Inflammatory macrophage treated with lipopolysaccharide for 1 hour (primary cell): ENCODE measurements at places on chromosomes 16 and 17.

GRCh38 chr16:28498666-28499381 lies 4.4 kb downstream of the APOBR start:
- no peak for DNase-seq

GRCh38 chr16:88472069-88472468 lies 19.0 kb downstream of the ZFPM1 start:
- no peak for DNase-seq

DNA sequence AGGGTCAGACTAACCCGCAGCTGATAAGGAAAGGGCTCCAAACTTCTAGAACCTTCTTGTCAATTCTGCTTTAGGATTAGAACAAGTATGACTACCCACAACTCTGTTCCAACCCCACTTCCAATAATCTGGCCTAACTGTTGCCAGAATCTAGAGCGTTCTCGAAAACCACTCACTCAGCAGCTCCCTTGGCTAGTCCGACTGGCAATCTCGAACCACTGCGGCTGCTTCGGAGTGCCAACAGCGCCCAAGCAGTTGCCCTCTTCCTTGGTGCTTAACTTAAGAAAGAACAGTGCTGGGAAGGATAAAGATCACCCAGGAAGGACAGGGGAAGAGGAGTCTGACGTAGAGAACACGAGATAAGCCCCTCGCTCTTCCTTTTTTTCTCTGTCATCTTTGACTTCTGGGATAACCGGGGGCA lies 818 bp downstream of the DNAJC7 start:
- peak; percentile 38 for DNase-seq

DNA sequence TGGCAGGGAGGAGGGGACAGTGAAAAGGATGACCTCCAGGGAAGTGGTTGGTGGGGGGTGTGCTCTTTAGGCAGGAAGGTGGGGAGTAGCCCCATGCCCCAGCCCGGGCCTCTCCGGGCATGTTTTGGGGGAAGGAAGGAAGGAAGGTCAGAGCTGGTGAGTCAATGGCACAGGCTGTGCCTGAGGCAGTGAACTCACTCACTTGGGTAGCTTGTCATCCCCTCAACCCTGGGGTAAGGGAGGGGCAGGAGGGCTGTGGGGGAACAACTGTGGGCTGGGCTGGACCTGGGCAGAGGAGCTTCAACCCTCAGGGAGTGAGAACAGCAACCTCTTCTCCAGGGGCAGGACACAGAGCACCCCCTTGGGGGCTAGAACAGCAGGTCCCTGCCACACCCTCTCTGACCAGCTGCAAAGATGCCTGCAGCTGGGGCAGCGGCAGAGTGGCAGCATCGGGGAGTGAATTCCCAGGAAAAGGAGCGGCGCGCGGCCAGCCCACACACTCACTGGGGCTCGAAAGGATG lies 6.3 kb downstream of the CSF3 start:
- no peak for DNase-seq

DNA sequence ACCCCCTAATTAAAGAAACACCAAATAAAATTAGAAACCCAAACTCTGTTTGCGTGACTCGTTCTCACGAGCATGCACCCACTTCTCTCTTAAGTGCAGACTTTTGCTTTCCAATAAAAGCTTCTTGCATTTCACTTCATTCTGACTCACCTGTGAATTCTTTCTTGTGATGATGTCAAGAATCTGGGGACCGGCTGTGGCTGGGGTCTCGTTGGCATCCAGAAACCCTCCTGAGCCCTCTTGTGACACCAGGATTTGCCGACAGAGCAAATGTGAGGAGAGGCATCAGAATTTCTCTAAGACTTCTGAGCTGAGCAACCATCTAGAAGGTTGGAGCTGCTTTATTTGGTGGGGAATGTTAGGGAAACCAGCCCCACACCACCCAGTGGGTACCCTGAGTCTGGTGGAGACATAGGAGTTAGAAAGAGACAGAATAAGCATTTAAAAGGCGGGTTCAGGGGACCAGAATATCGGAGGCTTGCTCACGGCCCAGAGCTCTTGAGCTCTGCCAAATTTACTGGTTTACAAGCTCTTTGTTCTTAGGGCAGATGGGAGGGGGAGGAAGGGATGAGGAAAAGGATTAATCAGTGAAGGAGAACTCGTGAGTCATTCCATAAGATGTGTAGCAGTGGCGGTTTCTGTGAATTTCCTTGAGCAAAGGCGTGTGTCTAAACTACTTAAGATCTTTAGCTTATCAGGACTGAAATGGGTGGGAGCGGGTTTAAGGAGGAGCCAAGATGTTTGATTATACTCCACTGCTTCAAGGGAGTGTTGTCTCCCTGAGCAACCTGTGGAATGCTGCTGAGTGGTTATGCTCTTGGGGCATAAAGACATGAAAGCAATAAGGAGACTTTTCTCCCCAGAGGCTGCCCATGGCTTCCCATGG lies 24.2 kb upstream of the TMC5 start:
- DNase-seq: no peak

DNA sequence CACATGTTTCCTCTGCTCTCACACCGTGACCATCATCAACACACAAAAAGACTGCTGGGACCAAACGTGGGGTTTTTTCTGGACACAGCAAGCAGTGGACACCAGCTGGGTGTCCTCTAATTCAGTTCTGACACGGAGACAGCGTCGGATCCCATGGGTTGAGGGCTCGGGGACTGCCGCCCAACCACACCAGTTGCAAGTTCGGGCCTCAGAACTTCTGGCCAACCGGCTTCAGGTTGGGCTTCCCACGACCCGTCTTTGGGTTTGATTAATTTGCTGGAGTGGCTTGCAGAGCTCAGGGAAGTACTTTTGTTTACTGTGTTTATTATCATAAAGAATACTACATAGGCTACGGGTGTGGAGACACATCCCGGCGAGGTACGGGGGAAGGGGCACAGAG lies 97.8 kb downstream of the BANP start:
- DNase-seq: no peak

GRCh38 chr17:82781894-82782274 lies 30.0 kb downstream of the TBCD start:
- peak; percentile 92 for DNase-seq

DNA sequence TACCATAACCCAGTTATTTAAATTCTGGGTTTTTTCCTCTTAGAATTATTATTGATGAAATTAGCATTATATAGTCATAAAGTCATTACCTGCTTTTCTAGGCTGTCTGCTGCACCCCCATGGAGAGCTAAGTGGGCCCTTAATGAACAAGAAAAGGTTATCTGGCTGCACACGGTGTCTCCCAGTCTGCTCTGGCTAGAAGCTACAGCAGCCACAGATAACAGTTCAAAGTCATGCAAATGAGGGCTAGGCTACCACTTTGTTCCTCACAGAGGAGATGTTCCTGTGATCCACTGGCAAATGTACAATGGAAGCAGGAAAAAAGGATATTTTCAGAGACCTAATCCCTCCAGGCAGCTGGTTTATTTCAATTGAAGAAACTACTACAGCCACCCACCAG lies 112.1 kb downstream of the SNX11 start:
- no peak for DNase-seq

- DNase-seq: peak; percentile 25
Measured at GRCh38 chr16:57648125-57648524, 19.7 kb downstream of the ADGRG1 start.

GRCh38 chr17:46020023-46020761 lies 21.1 kb downstream of the STH start:
- DNase-seq: peak; percentile 84

DNA sequence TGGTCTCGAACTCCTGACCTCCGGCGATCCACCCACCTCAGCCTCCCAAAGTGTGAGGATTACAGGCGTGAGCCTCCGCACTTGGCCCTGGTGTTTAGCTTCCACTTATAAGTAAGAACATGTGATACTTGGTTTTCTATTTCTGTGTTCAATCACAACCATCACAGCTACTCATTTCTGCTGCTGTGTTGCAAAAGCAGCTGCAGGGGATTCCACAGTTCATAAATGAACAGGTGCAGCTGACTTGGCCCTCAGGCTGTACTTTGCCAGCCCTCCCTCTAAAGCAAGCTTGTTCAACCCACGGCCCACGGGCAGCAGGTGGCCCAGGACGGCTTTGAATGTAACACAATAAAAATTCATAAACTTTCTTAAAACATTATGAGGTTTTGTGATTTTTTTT lies 79.2 kb downstream of the SLC39A11 start:
- peak; percentile 10 for DNase-seq

DNA sequence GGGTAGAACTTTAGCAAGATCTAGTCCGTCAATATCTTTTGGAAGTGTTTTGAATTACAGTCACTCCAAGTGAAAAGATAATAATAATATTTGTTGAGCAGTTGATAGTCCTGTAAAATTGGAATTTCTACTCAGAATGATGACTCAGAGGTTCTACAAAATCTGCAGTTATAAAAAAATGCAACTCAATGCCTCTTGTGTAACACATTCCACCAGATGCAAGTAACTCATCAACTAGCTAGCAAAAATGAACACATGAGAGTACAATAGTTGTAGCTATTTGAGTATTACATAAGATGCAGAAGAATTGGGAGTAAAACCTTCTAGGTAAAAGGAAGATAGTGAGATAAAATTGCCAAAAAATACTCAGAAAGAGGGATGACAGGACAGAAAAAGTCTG lies 177.2 kb downstream of the CDH8 start:
- DNase-seq: no peak

GRCh38 chr17:50128441-50129352 lies 1.3 kb downstream of the SAMD14 start:
- no peak for DNase-seq

DNA sequence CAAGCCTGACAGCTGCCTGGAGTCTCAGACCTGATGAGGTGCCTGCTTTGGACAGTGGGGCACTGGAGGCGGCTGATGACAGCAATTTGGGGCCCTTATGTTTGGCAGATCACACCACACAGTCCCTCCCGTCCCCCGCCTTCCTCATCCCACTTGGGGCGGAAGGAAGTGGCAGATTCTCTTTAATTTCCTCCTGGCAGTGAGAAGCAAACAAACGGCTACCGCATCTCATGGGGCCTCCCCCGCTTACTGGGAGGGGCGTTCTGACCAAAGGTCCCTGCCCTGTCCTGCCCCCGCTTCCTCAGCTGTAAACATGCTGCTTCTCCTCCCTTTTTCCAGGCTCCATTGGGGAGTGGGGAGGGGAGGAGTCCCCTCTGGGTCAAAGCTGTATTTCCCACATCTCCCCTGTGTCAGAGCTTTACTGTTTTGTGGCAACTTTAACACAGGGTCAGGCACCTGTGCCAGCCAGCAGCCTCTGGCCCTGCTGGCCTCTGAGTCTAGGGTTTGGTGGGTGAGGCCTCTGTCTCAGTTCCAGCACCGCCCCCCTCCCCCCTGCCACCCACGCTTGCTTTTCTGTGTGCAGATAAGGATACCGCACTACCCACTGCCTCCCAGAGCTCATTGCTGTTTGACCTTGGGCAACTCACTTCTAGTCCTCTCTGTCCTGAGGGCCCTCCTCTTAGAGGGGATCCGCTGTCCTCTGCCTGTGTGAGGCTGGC lies 5.4 kb upstream of the NFATC3 start:
- peak; percentile 89 for DNase-seq

- DNase-seq: no peak
Measured at GRCh38 chr17:44502598-44503146, 534 bp downstream of the GPATCH8 start.

GRCh38 chr17:78883533-78884131 lies 19.4 kb downstream of the CEP295NL start:
- DNase-seq: no peak

DNA sequence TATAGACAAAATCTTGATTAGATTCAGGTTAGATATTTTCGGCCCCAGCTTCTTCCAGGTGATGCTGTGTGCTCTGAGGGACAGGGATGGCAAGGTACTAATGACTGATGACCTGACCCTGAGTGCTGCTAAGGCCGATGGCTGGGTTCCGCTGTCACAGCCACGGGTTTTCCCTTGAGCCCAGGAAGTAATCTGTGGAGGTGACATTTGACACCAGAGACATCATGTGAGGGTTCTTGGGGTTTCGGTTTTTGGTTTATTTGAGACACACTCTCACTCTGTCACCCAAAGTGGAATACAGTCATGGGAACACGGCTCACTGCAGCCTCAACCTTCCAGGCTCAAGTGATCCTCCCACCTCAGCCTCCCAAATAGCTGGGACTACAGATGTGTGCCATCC lies 9.8 kb downstream of the OTOP3 start:
- no peak for DNase-seq

DNA sequence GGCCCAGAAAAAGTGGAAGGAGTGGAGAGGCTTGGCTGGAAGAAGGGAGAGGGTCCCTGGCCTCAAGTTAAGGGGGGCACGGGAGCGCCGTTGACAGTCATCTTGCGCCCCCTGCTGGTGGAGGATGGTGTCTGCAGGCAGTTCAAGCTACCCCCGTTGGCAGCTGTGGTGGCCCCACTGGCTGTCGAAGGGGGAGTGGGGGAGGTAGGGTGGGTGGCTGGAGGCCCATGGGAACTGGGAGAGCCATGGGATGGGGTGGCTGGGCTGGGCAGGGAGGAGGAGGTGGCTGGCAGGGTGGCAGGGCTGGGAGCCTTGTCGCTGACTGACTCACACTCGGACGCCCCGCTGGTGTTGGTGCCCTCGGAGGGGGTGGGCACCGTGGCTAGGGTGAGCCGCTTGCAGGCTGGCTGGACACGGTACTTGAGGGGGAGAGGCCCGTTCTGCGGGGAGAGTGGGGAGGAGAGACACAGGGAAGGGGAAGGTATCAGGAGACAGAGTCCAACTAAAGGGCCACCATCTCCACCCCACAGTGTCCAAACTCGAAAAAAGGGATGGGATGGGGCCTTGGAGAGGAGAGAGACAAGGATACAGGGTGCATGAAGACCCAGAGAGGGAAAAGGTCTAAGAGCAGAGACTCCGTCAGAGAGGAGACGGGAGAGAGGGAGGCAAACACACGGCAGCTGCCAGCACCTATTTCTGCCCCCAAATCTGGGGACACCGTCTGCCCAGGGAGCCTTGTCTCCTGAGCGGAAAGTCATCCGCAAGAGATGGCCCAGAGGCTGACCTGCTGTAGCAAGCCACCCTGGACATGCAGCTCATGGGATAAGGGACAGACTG lies 5.2 kb downstream of the CISD3 start:
- peak; percentile 65 for DNase-seq

DNA sequence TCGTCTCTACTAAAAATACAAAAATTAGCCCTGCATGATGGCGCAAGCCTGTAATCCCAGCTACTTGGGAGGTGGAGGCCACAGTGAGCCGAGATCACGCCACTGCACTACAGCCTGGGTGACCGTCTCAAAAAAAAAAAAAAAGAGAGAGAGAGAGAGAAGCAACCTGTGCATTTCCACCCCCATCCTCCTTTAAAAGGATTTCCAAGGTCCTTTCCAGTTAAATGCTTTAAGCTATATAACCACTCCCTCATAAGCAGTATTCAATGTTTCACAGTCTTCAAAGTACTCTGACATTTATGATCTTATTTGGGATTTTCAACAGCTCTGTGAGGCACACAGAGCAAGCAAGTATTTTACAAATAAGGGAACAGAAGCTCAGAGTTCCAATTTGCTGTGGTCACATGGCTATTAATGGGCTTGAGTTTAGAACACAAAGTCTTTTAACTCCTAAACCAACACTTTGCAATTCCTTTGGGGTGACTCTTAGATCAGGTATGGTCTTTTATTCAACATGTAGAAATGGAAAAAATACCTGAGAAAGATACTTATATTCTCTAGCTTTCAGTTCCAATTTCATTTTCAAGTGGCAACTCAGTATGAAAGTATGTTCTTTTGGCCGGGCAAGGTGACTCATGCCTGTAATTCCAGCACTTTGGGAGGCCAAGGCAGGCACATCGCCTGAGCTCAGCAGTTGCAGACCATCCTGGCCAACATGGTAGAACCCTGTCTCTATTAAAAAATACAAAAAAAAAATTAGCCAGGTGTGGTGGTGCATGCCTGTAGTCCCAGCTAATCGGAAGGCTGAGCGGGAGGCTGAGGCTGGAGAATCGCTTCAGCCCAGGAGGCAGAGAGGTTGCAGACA lies 31.3 kb downstream of the SPOP start:
- no peak for DNase-seq

GRCh38 chr16:79154086-79154485 lies 446.5 kb downstream of the MAF start:
- DNase-seq: peak; percentile 49
